Choroid plexus epithelial cell (primary cell): ENCODE measurements at places on chromosomes 5 and 9.

DNA sequence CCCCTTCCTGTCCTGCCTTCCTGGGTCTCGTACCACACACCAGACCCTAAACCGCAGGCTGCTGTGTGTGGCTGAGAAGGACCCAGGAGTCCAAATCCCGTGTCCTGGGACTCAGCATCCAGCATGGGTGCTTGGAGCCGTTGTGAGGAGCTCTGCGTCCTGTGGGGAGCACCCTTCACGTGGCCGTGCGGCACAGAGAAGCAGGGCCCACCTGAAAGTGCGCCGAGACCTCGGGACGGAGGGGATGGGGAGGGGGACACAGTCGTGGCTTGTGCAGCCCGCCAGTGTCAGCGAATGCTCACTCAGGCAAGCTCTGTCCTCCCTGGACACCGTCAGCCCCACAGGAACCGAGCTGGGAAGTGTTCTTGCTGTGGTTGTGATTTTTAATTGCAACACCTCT is 244.6 kb downstream of the CACNA1B start:
- DNase-seq: no peak

DNA sequence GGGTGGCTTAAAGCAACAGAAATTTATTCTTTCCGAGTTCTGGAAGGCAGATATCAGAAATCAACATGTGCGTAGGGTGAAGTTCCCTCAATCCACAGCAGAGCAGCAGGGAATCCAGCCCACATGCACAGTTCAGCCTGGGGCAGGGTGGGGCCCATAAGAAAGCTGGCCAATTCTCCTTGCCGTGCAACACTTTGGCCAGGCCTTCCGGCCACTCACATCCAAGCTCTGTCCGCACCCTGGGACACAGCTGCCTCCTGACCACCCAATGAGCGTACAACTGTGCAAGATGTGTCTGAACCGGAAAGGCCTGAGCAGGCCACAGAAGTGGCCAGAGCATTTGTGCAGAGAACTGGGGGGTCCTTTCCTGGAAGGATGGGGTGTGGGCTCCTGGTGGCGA is 274.9 kb downstream of the GADD45G start:
- DNase-seq: no peak

- peak; percentile 4 for DNase-seq
These were observed 643.6 kb downstream of the ACTL7B start for GRCh38 chr9:108212184-108212583.

DNA sequence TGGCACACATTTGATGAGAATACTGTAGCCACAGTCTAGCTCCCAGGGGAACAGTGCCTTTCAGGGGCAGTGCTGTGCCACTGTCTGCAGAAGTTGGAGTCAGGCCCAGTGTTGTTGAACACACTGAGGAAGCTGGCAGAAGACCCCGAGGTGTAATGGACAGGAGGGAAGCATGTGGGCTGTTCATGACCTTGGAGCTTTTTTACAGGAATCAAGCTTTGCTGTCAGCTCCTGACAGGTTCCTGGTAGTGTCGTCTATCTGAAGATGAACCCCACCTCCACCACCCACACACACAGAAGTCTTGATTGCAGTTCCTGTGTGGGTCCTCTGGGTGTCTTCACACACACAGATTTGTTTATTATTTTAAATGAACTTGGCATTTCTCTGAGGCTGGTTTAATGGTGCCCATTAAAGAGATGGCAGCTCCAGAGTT is 40.3 kb upstream of the TNFAIP8 start:
- peak; percentile 71 for DNase-seq

- DNase-seq: no peak
These were observed 6.2 kb downstream of the NKD2 start for GRCh38 chr5:1014781-1015221.

DNA sequence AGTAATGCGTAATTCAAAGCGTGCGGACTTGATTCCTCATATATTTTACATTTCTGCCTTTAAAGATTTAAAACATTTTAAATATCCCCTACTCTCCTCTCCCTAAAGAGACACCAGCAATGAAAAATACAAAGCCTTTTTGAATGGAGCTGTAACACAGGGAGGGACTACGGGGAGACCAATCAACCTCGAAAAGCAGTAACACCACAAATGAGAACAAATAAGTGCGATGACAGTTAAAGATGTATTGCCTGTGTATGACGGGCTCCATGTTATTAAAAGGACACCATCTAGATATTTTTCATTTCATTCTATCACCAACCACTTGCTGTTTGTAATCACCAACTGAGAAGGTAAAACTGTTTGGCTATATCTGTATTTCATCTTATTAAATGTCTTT is 230.3 kb upstream of the TBCA start:
- no peak for DNase-seq

- DNase-seq: no peak
These were observed 45.0 kb upstream of the NR3C1 start for GRCh38 chr5:143448518-143448917.

DNA sequence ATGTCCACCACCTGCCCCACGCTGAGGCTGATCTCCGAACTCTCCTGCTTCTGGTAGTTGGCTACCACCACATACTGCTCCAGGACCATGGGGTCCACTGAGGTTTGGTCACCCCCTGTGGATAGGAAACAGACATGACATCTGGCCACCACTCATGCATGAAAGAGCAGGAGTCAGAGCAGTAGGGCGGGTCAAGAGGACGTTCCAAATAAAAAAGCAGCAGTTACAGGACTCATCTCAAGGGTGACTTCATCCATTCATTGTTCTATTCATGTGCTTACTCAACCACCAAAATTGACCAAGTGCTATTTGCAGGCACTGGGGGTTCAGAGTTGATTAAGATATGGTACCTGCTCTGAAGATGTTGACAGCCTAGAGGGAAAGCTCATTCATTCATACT is 79.2 kb upstream of the UBTD2 start:
- no peak for DNase-seq

DNA sequence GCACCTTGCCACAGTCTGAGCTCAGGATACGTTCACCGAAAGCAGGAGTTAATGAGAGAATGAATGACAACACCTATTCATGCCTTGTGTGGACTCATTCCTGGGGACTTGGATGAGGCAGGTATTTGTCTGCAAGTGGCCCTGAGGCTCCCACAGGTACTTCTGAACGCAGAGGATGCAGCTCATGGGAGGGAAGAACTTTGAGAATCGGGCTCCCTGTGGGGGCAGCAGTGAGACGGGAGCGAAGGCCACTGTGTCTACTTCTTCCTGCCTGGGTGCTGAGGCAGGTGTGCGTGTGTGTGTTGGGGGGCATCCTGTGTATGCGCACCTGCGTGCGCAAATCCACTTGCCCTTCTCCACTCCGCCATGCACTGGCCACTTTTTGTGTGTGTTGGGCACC is 42.2 kb downstream of the PTPN3 start:
- DNase-seq: no peak
